Activated CD8-positive, alpha-beta memory T cell treated with anti-CD3 and anti-CD28 coated beads for 24 hours (primary cell): ENCODE measurements at places on chromosomes 4 and X.

GRCh38 chr4:52856801-52857200, 5.3 kb upstream of the RASL11B start:
- DNase-seq = no peak

DNA sequence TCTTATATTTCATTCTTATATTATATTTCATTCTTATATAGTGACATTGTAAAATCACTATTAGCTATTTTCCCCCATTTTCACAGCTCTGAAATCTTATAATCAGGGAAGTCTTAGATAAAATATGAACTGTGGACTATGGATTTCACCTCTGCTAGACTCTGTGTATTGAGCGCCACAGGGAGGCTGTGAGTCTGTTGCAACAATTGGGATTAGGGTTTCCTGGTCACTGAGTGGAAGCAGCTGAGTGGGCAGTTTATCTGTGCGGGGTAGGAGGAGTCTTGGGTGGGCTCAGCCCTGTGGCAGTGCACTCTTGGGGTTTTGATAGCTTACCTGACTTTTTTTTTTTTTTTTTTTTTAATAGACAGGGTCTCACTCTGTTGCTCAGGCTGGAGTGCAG, 249.5 kb downstream of the PTTG2 start:
- DNase-seq = no peak

DNA sequence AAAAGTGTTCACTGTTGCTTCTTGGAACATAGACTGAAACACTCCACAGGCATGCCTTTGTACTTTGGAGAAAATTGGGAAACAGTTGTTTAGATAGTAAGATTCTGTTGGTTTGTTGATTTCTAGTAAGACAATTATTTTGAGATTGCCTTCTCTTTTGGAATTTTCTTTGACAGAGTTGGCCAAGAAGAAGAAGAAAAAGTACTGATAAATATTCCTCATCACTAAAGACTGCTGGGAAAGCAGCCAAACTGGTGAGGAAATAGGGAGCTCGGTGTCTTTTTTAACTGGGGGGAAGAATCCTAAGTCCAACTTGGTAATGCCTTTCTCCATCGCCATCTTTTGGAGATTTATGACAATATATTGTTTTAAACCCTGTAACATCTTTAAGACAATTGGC, 370.7 kb downstream of the GPAT3 start:
- DNase-seq = no peak

- DNase-seq = no peak
Measured at GRCh38 chr4:88730811-88731210, 33.2 kb upstream of the NAP1L5 start.

GRCh38 chr4:174714393-174715211, 114.4 kb downstream of the GLRA3 start:
- no peak for DNase-seq

GRCh38 chrX:19007011-19007410, 23.1 kb upstream of the PHKA2 start:
- DNase-seq = no peak

GRCh38 chr4:156942991-156943390, 28.6 kb downstream of the PDGFC start:
- no peak for DNase-seq

DNA sequence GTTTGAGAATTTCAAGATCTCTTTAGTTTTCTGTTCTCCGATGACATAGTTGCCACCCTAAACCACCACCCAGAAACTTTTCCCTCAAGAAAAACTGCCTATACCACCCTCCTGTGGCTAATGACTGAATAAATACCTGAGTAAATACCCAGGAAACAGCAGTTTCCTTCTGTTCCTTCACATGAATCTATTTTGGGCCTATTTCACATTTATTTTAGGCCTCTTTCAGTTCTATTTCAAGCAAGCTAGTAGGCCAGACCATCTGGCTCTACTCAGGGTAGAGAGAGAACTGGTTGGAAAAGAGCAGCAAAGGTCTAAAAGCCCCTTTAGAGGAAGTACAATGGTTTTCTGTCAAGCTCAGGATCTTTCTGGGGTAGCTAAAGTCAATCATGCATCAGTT, 23.4 kb downstream of the ARHGEF9 start:
- DNase-seq = no peak

DNA sequence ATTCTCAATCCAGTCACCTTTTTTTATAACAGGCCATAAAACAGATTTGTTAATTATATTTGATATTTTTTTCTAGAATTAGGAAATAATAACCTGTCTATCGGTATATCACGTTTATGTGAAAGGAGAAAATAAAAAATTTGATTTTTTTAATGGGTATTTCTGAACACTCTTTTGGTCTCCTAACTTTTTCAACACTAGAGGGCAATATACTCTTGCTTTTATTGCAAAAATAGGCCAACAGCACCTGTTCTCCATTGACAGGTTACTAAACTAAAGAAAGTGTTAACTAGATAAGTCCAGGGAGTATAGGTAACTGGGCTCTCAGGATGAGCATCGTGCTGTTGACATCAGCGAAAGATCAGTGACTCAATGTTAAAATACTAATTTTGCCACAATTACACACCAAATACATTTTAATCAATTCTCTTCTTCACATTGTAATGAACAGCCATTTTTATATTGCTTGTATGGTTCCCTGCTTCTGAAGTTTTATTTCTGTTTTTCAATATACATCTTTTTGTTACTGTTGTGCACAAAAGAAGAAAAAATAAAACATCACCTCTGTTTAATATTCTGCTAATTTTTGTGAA, 22.8 kb downstream of the NDST4 start:
- DNase-seq = no peak

- no peak for DNase-seq
Measured at GRCh38 chr4:127623797-127624083, 9.0 kb upstream of the INTU start.

- DNase-seq = no peak
Measured at GRCh38 chr4:10806953-10807645, 122.5 kb upstream of the CLNK start.

DNA sequence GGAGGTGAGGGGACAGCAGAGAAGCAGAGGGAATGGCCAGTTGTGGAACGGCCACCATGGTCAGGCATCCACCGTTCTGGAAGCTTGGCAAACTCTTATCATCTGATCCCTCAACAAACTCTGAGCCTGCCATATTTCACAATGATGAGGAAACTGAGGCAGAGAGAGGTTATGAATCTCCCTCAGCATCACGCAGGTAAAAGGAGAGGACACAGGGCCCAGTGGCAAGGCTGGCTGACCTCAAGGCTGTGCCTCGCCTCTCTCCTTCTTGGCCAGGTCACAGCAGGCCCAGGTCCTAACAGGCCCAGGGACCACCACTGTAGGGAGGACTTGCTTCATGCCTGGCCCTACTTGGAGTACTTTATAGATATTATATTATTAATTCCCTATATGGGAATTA, 242.8 kb downstream of the EVC2 start:
- no peak for DNase-seq

- DNase-seq = no peak
Measured at GRCh38 chrX:101229170-101229569, 9.6 kb downstream of the DRP2 start.

DNA sequence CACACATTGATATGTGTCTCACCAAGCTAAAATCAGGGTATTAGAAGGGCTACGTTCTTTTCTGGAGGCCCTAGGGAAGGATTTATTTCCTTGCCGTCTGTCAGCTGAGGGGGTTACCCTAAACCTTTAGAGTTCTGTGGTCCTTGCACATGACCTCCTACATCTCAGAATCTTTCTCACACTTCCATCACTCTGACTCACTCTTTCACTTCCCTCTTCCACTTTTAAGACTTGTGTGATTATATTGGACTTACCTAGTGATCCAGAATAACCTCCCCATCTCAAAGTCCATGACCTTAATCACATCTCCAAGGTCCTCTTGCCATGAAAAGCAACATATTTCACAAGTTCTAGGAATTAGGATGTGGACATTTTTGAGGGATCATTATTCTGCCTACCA, 53.6 kb upstream of the FUNDC1 start:
- DNase-seq = no peak

- DNase-seq = no peak
Measured at GRCh38 chr4:25059791-25060190, 29.0 kb upstream of the LGI2 start.

DNA sequence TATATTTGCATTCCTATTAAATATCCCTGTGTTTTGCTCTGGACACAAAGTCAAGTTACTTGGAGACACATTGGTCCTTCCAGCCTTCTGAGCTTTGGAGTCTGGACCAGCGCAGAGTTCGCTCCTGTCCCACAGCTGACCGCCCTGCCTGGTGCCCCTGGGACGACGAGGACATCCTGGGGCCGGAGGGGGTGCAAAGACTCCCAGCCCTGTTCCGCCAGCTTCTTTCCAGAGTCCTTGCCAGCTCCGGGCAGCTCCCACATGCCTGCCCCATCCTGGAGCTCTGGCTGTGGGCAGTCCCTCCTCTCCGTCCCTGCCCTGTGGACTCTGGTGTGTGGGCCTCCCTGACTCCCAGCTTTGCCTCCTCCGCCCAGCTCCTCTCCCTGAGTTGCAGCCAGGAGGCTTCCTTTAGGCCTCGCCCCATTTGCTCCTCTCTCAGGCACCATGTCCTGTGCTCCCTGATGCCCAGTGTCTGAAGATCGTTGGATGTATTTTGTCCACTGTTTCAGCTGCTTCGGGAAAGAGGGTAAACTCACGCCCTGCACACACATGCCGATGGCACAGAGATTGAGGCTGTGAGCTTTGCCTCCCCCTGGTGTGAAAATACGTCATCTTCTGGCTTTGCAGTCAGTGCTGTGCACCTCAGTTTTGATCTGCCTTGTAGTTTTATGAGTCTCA, 4.9 kb upstream of the PCGF3 start:
- DNase-seq = no peak

- no peak for DNase-seq
Measured at GRCh38 chr4:24680746-24681448, 96.5 kb upstream of the DHX15 start.

DNA sequence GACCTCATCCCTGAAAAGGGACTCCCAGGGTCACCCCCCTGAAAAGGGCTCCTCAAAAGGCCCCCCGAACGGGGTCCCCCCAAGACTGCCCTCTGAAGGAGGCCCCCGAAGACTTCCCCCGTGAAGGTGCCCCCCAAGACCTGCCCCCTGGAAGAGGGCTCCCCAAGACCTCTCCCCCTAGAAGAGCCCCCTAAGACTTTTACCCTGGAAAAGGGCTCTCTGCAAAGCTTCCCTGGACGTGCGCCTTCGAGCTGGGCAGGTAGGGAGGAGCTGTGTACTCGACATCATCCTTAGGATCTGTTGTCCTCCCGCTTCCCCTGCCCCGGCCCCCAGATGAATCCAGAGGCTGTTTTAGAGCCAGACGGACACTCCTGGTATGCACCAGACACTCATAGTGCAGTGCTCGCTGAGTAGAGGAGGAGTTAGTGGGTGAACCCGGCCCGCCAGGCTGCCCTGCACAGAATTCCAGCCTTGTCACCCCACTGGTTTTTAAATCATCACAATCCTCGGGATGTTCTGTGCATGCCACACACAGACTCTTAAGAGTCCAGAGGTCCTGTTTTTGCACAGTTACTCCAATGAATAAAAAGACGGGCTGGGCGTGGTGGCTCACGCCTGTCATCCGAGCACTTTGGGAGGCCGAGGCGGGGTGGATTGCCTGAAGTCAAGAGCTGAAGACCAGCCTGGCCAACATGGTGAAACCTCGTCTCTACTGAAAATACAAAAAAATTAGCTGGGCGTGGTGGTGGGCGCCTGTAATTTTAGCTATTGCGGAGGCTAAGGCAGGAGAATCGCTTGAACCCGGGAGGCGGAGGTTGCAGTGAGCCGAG, 5.7 kb upstream of the SLC25A6 start:
- DNase-seq = no peak

GRCh38 chr4:128825226-128825625, 15.7 kb downstream of the JADE1 start:
- DNase-seq = no peak

- no peak for DNase-seq
Measured at GRCh38 chr4:66769441-66769840, 775.9 kb downstream of the CENPC start.

DNA sequence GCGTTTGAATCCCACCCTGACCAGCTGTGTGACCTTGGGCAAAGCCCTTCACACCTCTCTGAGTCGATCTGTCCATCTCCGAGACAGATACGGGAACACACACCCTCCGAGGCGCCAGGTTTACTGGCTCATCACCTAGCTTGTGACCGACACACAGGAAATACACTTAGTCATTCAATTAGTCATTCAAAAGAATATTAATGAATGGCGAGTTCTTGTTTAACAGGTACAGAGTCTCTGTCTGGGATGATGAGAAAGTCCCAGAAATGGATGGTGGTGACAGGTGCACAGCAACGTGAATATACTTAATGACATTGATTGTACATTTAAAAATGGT, 80.6 kb downstream of the PPP2R2C start:
- DNase-seq = no peak

DNA sequence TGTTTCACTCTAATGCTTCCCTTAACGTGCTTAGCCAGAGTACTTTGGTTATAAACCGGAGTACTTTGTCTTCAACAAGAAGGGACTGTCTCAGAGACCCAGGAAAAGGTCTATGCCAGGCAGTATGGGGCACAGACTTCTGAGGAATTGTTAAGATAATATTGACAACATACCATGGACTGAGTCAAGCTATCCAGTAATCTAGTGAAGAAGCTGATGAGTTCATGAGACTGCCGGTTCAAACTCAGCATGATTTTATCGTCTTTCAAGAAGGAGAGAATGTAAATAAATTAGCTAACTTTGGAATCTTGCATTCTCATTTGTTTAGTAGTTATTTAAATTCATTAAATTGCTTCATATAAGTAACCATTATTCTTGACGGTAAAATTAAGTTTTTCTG, 546.1 kb downstream of the PPP4R3C start:
- no peak for DNase-seq

GRCh38 chr4:8321771-8322170, 52.2 kb downstream of the HTRA3 start:
- no peak for DNase-seq
